ENCODE measurements at places on chromosomes 7 and 10.
A peak's percentile ranks its signal among the peaks of the same experiment; 100 is the strongest.

DNA sequence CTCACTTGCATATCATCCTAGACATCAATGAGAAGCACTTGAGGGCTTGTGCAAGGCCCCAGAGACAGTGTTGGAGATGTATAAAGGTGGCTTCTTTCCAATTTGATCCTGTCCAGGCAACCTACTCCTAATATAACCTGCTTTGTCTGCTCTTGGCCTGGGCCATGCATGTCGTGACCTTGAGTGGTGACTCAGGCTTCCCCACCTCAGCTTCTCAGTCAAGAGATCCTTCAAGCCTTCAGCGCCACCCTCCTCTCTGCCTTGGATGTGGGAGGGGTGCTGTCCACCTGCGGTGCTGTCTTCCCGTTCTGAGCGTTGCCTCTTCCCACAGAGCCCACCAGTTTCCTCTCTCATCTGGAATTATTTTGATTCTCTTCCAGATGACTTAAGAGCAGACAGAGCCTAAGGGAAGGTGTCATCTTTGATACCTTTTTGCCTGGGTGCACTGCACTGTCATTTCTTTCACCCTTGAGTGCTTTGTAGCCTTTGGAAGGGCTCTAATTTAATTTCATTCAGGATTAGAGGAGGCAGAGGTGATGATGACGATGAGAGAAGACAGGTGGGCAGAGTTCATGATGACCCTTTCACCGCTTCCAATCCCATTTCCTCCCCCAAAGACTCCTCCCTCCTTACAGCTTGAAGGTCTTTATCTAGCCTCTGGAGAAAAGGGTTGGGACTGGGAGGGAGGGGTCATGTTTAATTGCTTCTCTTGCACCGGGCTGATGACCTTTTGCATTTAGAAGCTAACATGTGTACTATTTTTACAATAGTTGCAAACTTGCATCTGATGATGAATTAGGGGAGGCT is 6.9 kb downstream of the LSMEM1 start:
- DNase-seq: no peak

- no peak for DNase-seq
Measured at GRCh38 chr10:113980408-113981087, 63.1 kb upstream of the ADRB1 start.

DNA sequence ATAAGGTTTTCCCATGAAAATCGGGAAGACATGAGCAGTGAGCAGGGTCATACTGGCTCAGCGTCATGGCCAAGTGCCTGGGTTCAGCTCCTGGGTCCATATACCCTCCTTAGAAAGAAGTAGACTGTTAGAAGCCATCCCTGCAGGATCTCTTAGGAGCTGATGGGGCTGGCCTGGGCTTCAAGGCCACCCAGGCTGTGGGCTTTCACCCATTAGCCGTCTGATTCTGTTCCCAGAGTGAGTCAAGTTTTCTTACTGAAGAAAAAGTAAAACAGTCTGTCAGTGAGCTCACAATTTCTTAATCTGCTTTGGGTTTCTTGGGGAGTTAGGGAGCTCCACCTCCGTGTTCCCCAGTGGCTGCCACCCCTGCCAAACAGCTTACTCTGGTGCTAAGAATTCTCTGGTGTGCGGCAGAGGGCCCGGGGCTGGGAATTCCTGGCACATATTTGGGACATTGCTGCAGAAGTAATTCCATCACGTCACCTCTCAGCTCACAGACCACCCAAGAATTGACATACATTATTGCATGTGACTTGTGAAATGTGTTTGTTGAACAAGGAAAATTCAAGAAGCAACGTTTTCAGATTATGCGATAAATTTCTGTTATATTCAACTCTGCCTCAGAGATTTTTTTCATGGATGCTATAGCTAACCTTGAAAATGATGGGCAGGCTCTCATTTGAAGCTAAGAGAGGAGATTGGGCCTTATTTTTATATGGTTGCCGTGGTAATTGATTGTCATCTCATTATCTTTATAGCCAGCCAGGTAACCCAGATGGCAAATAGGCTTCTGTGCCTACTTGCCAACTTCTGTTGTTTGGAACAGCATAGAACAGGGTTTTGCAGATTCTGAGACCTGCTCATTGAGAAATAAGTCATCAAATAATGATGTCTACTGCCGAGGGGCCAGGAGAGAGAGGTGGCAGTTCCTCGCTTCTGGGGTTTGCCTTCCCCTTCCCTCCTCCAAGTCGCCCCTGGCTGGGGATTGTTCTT is 166.4 kb downstream of the CHN2 start:
- no peak for DNase-seq

GRCh38 chr10:129027906-129028305 is 439.1 kb upstream of the MGMT start:
- DNase-seq: no peak

DNA sequence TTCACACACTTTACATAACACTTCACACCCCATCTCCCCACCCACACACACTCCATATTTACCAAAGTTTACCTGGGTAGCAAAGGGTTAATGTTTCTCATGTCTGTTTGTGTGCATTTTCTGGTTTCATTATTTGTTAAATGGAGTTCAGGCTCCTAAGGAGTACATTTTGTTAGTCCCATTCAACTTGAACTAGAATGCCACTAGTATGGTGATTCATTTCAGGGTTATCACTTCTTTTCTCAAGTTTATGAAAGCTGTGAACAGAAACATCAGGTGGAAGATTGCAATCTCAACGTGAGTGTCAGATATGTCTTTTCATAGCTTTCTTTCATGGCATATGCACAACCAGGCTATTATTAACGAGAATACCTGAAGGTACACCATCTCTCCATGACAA is 1027.5 kb downstream of the GATA3 start:
- DNase-seq: no peak

DNA sequence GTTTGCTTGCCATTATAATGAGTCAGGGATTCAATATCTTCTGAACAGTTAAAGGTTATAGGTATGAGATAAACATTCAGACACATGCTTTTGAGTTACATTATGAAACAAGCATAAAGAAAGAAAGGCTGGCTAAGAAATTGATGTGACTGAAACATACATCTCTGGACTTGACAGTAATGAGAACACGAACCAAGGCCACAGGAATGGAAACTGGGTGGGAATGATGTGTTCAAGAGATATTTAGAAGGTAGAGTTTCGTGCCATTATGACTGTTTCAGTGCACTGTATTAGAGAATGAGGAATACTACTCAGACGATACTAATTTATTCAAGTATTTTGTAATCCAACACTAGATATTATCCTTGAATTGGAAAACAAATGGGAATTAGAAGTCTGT is 332.1 kb upstream of the MAGI2 start:
- DNase-seq: no peak

GRCh38 chr7:133540096-133540860 is 287.4 kb downstream of the EXOC4 start:
- DNase-seq: no peak

DNA sequence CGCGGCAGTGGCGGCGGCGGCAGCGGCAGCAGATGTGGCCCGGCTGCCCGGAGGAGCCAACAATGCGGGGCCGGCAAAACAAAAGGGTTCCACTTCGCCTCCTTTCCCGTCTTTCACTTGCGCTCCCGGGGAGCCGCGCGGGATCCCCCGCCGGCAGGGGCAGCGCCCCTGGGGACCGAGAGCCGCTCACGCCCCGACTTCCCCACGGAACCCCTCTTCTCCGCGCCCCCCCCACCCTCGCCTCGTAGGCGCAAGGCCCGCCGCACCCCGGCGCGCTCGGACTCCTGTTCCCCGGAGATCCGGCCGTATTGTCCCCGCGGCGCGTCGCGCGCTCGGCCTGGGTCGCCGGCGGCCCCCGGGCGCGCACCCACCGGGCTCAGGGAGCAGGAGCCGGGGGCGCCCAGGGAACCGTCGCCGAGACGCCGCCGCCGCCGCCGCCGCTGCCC is 854 bp downstream of the CTBP2 start:
- no peak for DNase-seq

DNA sequence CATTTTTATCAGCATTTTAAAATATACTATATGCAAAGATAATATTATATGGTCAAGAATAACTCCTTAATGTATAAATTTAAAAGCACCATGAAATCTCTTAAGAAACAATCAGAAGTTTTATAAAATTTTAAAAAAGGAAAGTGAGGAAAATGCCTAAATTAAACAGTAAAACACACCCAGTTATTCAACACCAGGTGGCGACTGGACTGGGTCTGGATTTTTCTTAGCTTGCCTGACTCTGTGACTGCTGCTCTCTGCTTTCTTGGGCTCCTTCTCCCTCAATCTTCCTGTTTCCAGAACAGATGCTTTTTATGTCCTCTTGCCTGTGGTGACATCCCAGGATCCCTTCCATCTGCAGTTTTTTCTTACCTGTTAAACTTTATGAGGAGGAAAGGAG is 200.3 kb downstream of the BICC1 start:
- DNase-seq: no peak

DNA sequence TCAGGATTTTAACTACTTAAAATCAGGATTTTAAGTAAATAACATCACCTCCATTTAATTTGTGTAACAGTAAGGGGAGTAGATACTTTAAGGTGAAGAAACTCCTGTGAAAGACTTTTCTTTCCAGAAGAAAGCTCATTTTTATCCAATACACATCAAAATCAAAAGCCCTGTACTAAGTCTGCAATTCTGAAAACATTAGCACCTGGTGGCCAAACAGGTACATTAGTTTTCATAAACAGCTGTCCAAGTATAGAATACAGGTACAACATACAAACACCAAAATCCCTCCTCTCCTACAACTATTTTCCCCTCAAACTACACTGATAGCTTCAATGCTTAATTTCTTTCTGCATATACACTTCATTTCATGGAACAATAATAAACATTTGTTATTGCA is 22.9 kb downstream of the FAM3C start:
- no peak for DNase-seq

- DNase-seq: no peak
Measured at GRCh38 chr10:47223236-47223635, 76.8 kb upstream of the GDF10 start.

GRCh38 chr10:79003183-79004100 is 65.3 kb upstream of the ZMIZ1 start:
- DNase-seq: no peak

DNA sequence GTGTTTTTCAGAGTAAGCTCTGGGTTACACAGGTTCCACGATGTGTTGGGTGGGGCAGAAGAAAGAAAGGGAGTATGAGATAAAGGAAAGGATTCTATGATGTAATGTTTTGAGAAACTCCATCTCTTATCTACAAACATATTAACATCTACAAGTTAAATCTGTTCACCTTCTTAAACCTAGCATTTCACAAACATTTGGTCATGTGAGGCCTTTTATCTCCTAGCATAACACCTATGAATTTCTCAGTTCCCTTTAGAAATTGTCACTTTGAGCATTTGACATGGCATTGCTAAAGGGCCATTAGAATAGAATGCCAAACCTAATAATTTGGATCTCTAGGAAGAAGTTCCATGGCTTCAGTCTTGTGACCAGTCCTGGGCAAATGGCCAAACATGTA is 217.1 kb upstream of the AOAH start:
- DNase-seq: no peak

DNA sequence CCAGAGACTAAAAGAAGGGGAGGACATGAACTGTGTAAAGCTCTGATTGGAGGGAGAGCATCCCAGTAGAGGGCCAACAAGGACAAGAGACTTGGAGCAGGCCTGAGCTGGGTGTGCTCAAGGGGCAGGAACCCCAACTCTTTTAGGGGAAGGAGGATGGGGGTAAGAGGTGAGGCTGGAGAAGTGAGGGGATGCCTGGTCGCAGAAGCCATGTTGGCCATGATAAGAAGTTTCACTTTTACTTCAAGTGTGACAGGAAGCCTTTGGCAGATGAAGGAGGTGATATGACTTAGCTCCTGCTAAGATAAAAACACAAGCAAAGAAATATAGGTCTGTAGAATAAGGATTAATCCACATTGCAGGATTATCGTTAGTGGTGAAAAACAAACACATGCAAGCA is 208.3 kb downstream of the JAZF1 start:
- no peak for DNase-seq

GRCh38 chr10:44307691-44308090 is 77.2 kb downstream of the CXCL12 start:
- DNase-seq: no peak

DNA sequence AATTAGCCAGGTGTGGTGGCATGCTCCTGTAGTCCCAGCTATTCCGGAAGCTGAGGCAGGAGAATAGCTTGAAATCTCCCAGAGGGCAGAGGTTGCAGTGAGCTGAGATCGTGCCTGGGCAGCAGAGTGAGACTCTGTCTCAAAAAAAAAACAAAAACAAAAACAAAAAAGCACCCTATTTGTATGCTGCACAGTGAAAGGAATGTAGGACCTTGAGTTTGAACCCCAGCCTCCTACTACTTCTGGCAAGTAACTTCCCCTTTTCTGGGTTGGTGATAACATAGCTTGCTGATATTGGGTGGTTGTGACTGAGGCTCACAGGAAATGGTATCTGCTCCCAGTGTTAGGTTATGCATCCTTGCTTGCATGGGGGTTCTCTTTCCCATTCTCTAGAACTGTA is 205.3 kb downstream of the BUB3 start:
- no peak for DNase-seq

DNA sequence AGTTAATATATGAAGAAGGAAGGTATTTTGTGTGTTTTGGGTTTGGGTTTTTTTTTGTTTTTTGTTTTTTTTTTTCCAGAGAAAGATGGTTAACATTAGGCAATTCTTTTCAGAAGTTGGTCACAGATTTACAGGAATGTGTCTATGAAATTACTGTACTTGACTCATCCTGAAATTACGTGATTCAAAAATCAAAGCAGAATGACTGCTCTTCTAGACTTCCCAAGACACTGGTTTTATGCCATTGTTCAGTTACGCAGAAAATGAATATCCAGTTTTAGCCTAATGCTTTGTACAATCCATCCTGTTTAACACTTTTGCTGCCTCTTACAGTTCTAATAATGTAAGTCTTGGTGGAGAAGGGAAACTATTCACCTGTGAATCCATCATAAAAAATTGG is 39.7 kb upstream of the CELF2 start:
- DNase-seq: no peak

GRCh38 chr10:107611115-107611514 is 446.6 kb upstream of the SORCS1 start:
- DNase-seq: no peak

DNA sequence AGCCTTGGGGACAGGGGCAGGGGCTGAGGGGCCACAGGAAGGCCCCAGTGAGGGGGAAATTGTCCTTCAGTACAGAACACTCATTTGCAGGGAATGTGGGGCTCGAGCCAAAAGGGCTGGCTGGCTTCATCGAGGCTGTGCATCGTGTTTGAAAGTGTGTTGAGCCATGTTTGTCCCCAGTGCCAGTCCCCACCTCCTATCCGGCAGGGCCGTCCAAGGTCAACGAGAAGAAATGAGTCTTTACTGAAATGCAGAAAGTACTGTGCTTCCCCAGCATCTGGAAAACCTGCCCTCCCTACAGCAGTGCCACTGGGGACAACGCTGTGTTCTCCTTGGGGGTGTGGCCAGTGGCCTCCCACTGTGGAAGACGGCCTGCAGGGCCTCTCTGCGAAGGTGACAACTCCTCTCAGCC is 214.1 kb downstream of the KLF6 start:
- DNase-seq: no peak

- DNase-seq: no peak
Measured at GRCh38 chr10:77590344-77591237, 47.0 kb downstream of the KCNMA1 start.

- DNase-seq: no peak
Measured at GRCh38 chr7:25675789-25676474, 447.6 kb upstream of the NPVF start.

GRCh38 chr7:27160546-27161213 is 4.2 kb upstream of the HOXA7 start:
- DNase-seq: peak; percentile 88
